AG04450 (cell line): ENCODE measurements at places on chromosomes 3 and 15.

DNA sequence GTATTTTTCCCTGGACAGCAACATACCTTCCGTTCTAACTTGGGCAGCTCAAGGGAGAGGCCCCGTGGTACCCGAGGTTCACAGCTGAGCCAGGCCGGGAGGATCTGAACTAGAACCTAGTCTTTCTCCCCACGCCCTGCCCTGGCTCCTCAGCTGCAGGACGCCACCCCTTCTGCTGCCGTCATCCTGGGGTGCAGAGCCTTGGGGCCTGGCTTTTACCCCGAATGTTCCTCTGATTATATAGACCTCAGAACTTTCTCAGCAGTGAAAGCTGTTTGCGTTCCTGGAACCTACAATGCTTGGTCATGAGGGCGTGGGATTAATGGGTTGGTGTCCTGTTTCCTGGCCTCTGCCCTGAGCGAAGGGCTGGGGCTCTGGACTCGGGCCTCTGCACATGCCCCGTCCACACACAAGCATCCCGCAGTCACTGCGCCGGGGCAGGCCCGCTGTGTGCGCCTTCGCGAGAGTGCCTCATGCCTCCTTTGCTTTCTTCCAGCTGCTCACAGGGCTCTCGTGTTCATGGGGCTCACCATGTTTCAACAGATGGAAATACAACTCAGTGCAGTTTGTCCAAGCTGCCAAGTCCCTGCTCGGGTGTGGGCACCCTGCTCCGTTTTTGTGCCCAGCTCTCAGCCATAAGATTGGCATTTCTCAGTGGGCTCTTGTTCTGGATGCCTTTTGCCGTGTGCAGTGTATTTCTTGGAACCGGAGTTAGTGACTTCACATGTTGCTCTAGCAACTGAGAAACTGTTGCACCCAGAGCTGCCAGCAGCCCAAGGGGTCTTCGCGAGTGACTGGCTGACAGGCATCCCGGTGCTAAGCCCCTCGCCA lies 20.4 kb downstream of the SYNM start:
- DNase-seq: no peak

DNA sequence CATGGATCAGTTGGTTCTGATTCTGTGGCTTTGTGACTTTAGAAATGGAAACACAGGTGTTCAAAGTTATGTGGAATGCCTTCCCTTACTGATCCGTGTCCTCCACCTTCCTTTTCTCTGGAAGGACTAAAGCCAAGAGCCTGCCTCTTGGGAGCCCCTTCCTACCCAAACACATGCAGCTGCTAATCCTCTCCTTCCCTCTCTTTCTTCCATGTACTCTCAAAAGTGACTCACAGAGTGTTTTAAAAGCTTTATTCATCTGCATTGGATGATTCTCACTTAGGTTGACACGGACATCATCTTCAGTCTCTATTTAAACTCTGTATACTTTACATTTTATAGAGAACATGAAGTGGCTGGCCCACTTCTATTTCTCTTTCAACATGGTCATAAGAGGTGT lies 856.5 kb upstream of the ARPP21 start:
- DNase-seq: no peak

GRCh38 chr3:94525043-94525442 lies 462.2 kb downstream of the NSUN3 start:
- DNase-seq: no peak

- no peak for DNase-seq
These were observed 64.7 kb downstream of the STARD9 start for GRCh38 chr15:42640109-42640508.

- no peak for DNase-seq
These were observed 810 bp upstream of the THRB start for GRCh38 chr3:24495326-24495994.

DNA sequence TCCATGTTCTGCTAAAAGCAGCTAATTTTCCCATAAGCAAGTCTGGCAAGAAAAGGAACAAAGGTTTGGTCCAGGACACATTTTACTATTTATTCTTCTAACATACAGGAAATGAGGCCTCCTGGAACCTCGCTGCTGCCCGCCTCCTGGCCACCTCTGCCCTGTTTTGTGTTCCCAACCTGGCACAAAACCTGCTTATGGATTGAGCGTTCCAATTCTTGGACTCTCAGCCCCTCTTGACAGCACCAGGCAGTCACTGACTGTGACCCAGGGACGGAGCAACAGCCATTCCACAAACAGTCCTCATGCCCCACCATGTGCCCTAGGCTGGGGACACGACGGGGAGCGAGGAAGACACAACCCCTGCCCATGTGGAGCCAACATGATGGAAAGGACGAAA lies 11.6 kb upstream of the SSUH2 start:
- no peak for DNase-seq
